Daoy (cell line): ENCODE measurements at places on chromosomes 3 and 15. TPM values are rescaled to one million over a fixed set of nuclear protein-coding genes. Genes with fewer than 3 reads are reported as not detected.

DNA sequence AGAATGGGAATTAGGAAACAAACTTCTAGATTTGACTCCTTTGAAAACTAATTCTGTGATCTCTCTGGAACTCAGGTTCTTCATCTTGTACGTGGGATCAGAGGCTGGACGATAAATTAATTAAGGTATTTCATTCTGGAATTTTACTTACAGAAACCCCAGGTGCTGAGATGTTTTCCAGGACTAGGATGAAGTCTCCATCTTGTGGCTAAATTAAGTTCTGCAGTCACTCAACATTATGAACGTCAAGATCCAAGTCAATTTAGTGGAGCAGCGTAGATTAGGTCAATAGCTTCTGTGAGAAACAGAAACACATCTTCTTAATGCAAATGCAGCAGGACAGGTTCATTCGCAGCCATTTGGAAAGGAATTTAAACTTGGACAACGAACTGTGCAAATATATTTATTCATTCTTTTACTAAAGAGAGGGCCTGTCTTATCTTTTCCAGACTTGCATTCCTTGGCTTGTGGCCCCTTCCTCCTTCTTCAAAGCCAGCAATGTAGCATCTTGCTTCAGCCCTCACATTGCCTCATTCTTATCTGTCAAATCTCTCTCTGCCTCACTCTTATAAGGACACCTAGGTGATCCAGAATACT is 26.7 kb upstream of the TMC3 start:
- peak; percentile 34 for DNase-seq

GRCh38 chr15:87761736-87762509 is 494.6 kb downstream of the NTRK3 start:
- no peak for DNase-seq

- DNase-seq = no peak
Measured at GRCh38 chr3:27673701-27674100, 48.4 kb downstream of the EOMES start.

GRCh38 chr3:7546253-7546652 is 685.3 kb downstream of the GRM7 start:
- no peak for DNase-seq

GRCh38 chr3:187136337-187136736 is 3.0 kb downstream of the RPL39L start:
- no peak for DNase-seq

- DNase-seq = no peak
Measured at GRCh38 chr3:136075811-136076210, 110.3 kb downstream of the PPP2R3A start.

DNA sequence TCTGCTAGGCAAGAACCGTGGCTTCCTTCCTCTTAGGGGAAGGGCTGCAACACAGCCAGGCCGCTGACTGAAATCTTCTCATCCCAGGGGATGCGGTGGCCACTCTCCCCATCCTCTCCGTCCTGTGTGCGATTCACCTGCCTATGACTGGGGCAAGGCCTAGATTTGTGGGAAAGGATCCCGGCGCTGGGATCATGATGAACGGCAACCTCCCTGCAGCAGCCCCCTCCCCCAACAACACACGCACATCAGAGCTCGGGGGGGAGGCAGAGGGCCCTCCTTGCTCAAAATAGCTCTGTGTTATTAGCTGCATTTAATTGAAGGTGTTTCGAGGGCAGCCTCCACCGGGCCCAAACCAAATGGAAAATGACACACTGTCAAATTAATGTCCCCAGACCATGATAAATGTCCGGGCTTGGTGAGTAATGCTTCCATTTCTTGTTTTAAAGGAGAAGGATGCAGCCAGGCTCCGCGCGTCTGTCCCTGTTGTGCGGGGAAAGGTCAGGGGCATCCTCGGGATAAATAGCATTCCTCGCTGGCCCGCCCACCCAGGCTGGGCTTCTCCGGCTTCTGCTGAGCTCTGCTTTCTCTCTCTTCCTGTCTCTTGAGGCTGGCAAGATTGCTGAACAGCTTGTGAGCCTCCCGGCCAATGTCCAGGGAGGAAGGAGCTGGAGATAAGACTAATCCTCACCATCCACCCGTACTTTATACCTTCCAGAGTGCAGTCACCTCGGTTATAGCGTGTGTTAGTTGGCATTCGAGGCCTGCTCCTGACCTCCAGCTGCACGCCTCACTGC is 56.4 kb upstream of the TLE3 start:
- DNase-seq = peak; percentile 35

GRCh38 chr3:13556207-13556606 is 7.3 kb downstream of the FBLN2 start:
- no peak for DNase-seq

DNA sequence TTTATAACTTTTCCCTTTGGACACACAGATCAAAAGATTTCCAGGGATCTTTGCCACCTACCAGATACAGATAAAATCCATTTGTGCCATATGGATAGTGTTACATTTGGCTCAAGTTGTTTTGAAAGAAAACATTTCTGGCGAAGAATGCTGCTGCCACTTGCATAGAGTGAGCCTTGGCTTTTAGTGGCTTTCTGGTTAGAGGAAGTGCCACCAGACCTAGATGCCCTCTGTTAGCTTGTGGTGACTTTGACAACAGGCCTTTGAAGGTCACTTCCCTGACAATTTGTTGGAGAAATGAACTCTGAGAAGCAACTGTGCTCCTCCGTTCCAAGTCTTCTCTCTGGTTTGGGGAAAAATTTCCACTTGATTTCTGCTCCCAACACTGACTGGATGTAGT is 158.0 kb downstream of the CHST2 start:
- DNase-seq = no peak

- DNase-seq = no peak
Measured at GRCh38 chr3:8499181-8499611, 2.4 kb upstream of the LMCD1 start.

DNA sequence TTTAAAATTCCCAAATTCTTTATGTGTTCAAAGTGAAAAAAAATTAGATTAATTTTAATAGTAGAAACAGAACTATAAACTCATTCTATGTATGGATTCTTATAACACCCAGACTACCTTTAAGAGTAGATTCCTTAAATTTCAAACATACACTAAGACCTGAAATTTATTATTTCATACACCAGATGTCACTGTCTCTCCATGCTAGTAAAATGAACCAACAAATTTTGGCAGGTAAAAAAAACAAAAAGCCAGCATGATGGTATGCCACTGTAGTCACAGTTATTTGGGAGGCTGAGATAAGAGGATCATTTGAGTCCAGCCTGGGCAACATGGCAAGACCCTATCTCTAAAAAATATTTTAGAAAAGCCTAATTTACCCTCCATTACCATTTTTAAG is 461.3 kb upstream of the NAALADL2 start:
- no peak for DNase-seq

- DNase-seq = no peak
Measured at GRCh38 chr15:40040770-40041169, 1.8 kb upstream of the SRP14 start.

- DNase-seq = peak; percentile 54
Measured at GRCh38 chr15:98888820-98889479, 118.6 kb downstream of the PGPEP1L start.

GRCh38 chr3:175898194-175898593 is 1039.1 kb downstream of the NAALADL2 start:
- DNase-seq = no peak

BNC1 gene
- 8.5 and 9.1 TPM in 2 replicates for total RNA-seq

MFSD1 gene
- 73.3 and 90.1 TPM in 2 replicates for total RNA-seq

MYD88 gene
- 4.4 and 8.1 TPM in 2 replicates for total RNA-seq

SLC12A1 gene
- not detected in 2 replicates for total RNA-seq

ALPK3 gene
- 0.11 and 0.24 TPM in 2 replicates for total RNA-seq

CLEC3B gene
- total RNA-seq = 1.1 TPM in 1 of 2 replicates, not detected in the other

MCCC1 gene
- 27.8 and 32.3 TPM in 2 replicates for total RNA-seq

MYL3 gene
- total RNA-seq = not detected in 2 replicates
